ENCODE measurements at places on chromosomes 12 and 14.

DNA sequence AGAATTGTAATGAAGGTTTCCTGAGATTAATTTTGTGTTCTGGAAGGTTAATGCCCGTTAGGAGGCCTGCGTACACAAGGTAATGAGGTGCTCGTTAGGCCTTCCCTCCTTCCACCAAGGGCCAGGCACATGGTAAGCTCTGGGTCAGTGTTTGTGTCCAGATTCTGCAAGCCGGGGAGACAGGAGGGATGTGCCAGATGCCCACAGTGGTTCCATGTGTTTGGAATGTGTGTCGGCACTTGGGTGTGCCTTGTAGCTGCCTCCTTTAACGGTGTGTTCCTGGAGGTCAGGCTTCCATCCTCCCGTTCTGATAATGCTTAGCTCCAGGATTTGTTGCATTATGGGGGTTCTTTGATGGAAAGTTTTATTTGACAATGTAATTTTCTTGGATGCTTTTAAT, 5.7 kb downstream of the TRAF3 start:
- DNase-seq: no peak

- DNase-seq: no peak
Measured at GRCh38 chr12:11959117-11959823, 111.5 kb upstream of the BCL2L14 start.

DNA sequence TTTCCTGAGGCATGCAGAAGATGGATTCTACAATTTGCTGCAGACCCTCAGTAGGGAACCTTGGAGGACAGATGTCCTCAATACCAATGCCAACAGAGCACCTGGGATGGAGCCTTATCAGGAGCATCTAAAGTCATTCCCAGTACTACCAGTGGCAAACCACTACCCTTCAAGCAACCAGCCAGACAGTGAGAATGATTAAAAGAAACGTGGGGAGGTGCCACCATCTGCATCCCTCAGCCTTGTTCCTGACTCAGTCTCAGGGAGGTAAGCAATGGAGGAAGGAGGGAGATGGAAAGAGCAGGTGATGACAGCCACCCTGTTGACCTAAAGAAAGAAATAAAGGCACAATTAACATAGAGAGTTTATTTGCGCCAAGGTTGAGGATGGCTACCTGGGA, 175.2 kb upstream of the GRIN2B start:
- no peak for DNase-seq

GRCh38 chr14:77469067-77469505, 11.2 kb downstream of the AHSA1 start:
- no peak for DNase-seq

- no peak for DNase-seq
Measured at GRCh38 chr14:98932431-98933325, 339.3 kb downstream of the BCL11B start.

Data from right hindlimb (tissue), 1 donor.